ENCODE measurements at places on chromosomes 2 and 18.

- peak; percentile 48 for DNase-seq
Observed at GRCh38 chr2:16553226-16553625, 112.4 kb downstream of the CYRIA start.

- DNase-seq, result no peak
Observed at GRCh38 chr2:121085801-121086200, 199.2 kb downstream of the TFCP2L1 start.

- no peak for DNase-seq
Observed at GRCh38 chr2:37753758-37754157, 82.3 kb upstream of the CDC42EP3 start.

- no peak for DNase-seq
Observed at GRCh38 chr2:181957668-181958067, 28.0 kb upstream of the PPP1R1C start.

DNA sequence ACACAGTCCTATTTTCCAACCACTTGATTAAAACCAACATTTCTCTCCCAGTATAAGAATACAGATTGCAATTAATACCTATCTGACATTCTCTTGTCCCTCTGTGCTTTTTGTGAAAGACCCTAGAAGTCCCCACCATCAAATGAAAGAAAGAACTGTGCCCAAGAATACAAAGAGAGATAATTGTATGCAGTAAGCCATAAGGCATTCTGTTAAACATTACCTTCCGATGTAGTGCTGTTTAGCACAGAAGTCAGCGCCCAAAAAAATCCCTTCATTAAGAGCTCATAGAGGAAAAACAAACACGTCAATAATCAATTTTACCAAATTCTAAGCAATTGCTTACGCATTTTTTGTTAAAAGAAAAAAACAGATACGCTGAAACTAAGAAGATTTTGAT is 41.1 kb downstream of the ZNF516 start:
- no peak for DNase-seq

DNA sequence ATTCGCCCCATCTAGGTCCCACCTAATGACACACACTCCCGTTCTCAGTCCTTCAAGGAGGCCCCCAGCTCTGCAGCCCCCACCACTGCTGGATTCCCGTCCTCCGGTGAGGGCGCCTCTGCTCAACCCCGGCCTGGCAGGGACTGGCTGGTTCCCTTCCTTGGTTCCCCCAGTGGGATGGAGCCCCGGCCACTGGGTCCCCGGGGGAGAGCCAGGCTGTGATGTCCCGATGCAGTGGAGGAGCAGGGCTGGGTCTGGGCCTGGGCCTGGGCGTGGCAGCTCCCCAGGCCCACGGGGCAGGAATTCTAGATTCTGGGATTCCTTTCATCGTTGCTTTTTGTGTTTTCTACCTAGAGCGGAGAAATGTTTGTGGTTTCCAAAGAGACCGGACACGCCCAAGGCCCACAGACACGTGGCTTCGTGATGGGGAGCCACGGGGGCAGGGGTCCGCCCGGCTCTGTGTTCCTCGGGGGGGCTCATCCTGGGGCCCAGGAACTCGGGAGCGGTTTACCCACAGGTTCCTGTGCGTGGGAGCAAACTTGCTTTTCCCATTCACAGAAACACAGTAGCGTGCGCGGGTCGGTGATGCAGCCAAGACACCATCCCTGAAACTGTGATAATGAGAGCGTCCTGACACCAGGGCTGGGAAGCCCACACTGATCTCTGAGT is 67.0 kb downstream of the SLC66A2 start:
- DNase-seq, result no peak

GRCh38 chr2:169513926-169514325 is 4.4 kb downstream of the KLHL41 start:
- no peak for DNase-seq

GRCh38 chr2:175827856-175828255 is 174.2 kb downstream of the LNPK start:
- DNase-seq, result no peak

DNA sequence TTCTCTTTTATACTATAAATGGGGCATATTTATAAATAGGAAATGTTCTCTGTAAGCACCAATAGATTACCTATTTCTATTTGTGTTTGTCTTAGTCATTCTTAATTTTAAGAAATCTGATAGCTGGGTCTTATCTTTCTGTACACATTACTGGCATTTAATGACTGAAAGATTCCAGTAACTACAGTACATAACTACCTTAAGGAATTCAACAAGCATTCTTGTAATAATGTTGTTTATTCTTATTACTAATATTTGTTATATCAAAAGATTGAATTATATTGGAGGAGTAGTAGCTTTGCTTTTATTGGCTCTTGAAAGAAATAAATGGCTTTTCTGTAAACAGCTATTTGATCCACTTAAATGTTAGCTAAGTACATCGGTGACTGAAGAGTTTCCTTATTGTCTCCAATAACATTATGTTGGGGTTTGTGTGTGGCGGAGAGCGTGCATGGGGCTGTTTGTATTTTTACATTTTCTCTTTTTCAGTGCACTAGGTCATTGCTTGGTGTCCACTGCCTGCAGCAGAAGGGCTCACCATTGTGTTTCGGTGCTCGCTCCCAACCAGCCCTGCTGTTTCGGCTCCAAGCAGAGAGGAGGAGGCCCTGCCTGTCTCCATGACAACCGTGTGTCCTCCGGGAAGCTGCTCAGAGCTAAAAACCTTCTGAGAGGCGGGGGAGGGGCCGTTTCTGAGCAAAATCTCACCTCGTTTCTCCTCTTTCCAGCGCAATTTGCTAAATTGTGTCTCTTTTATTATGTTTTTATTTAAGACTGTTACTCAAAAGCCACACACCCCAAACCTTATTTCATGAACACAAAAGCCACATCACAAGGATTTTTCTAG is 112.5 kb upstream of the SLC38A11 start:
- DNase-seq, result peak; percentile 56

DNA sequence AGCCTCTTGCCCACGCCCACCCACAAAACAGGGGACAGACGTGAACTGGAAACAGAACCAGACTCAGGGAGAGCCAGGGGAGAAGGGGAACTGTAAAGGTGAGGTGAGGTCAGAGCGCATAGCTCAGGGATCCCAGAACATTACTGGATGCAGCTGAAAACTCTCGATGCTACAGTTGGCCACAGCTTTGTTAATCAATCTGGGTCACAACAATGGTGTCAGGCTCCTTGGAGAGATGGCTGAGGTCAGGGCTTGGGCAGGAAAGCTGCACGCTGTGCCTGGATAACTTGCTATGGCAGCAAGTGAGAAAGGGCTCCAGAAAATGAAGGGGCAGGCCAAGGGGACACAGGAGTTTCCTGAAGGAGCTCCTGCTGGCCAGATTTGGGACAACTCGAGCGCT is 263.3 kb downstream of the TFCP2L1 start:
- DNase-seq, result no peak

GRCh38 chr2:37795938-37796337 is 124.5 kb upstream of the CDC42EP3 start:
- no peak for DNase-seq

GRCh38 chr2:46495231-46496030 is 16.1 kb downstream of the TMEM247 start:
- DNase-seq, result no peak

DNA sequence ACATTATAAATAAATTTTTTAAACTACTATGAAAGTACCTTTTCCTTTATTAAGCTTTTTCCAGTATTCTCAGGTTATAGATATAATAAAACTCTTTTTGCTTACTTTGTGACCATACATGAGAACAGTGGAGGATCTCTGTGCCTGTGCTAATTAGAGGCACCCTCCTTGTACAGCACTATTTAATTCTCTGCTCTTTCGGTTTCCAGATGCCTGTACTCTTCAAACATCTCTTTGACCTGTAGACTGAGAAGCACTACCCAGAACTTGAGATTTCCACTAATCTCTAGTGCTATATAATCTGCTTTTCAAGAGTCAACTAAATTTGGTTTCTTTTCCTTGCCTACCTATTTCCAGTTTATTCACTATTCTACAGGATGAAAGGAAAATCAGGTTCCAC is 131.1 kb downstream of the GULP1 start:
- DNase-seq, result no peak

- no peak for DNase-seq
Observed at GRCh38 chr2:75592030-75592429, 31.3 kb upstream of the EVA1A start.

DNA sequence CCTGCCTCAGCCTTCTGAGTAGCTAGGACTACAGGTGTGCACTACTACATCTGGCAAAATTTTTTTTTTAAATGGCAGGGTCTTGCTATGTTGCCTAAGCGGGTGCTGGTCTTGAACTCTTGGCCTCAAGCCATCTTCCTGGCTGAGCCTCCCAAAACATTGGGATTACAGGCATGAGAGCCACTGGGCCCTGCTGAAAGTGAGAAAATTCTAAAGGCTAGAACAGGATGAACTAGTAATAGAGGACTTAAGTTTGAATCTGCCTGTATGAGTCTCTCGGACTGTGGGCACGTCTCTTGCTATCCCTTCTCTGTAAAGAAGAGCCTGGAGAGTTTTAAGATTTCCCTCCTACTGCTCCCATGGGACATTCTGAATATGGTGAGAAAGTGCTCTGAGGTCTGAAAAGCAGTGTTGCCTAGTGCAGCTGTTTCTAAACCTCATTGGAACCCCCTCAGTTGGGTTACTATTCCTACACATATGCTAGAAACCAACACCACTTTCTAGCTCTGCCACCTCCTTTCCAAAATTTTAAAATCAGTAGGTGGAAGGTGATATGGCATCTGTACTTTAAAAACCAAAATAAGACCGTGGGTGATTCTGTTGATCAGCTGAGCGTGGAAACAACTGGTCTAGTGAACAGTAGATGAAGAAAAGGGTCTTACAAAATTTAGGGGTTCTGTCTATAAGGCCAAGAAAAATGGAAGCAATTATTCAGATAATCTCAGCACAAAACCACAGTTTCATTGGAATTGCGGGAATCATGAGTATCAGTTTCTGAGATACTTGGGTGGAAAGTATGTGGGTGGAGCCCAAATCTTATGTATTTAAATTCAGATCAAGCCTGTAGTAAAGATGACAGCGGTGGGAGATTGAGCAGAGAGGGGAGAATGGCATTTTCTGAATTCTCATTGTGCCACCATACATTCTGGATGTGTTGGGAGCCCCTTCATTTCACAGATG is 259.8 kb upstream of the CXCR4 start:
- no peak for DNase-seq

DNA sequence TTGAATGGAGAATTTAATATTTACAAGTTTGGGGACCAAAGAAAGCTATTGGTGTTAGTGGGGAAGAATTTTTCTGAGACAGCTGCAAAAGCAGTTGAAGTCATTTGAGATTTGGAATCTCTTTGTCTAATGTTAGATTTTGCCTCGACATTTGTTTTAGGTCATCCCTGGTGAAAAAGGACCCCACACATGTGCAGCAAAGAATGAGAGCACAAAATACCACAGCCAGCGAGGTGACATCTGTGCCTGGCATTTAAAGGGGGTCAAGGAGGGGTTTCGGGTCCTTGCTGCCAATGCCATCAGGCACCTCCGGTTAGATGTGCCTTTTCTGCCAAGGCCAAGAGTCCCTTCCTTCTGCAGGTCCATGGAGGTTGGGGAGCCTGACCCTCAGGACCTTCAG is 173.3 kb downstream of the TRIB2 start:
- no peak for DNase-seq

- no peak for DNase-seq
Observed at GRCh38 chr2:111664275-111664850, 219.6 kb downstream of the ANAPC1 start.

GRCh38 chr2:36489281-36489680 is 108.7 kb downstream of the FEZ2 start:
- no peak for DNase-seq

DNA sequence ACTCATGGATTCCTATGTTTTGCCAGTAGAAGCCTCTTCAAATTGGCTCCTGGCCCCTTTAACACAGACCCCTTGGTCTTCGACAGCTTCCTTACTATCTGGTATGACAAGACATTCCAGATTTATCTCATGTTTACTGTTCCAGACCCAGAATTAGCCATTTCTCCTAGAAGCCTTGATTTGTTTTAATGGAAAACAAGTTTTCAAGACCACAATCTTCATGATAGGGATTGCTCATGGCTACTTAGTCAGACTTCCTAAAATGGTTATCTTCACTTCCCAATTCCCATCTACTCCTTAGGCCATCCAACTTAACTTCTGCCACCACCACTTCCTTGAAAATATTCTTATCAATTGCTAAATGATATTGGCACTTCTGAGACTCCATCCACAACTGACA is 63.2 kb downstream of the TTC32 start:
- no peak for DNase-seq

DNA sequence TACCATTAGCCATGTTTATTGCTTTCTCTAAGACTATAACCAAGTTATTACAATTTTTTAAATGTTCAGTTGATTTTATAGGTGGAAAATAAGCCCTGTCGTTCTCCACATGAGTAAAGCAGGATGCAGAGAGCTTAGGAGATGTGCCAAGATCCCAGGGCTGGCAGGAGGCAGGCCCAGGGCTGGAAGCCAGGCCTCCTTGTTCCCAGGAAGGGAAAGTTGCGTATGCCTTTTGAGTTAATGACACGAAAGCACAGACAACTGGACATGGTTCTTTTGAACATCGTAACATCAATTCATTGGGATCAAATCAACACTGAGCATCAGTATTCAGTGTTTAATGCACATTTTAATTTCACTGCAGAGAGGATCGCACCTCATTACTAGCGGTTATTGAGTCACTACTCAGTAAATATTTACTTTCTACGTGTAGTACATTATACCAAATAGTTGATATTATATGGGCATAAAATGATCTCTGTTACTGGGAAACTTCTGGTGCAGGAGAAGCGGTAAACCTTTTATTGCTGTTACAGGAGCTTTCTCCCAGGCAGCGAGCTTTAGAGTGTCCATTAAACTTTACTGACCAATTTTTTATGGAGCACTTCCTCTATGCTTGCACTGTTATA is 60.0 kb downstream of the RNF144A start:
- no peak for DNase-seq

DNA sequence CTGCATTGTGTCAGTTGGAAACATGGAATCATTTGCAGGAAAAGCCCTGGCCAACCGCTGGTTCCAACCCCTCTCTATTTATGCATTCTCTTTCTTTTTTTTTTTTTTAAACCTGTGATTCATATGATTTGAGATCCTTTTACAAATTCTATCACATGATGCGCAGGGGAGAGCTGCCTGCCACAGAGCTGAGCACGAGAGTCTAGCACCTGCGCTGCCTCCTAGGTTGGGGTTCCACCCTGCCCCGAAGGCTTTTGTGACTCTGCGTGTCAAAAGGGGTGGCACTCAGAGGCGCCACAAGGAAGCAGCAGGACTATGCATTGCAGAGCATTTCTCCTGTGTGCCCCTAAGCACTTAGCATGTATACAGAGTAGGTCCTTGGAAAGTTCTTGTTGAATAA is 17.3 kb upstream of the ESPNL start:
- no peak for DNase-seq

DNA sequence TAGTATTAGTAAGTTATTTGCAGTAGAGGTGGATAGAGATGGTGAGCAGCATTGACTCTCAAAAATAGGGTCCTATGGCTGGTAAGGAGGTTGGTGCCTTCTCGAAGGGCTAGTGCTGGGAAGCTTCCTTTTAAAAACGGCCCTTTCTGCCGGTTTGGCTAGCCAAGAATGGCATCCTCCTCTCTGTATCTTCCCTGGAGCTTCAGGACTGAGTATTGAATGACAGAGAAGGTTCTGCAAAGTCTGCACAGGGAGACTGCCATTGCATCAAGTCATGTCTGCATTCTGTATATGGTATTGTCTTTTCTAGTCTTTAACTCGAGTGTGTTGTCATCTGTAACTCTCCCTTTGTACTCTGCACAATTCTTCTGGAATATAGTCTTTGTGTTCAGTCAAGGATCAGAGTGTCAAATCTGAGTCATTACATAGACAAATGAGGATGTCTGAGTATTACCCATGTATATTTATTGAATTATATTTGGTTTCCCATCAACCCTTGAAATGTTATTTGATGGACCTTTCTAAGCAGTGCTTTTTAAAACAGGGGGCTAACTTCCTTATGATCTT is 1.1 kb downstream of the LDLRAD4 start:
- DNase-seq, result no peak

- no peak for DNase-seq
Observed at GRCh38 chr2:239358062-239358754, 42.6 kb downstream of the HDAC4 start.

Data from renal cortex interstitium (tissue), 15 donors.